ENCODE measurements at places on chromosomes 1 and 21. TPM values are rescaled to one million over a fixed set of nuclear protein-coding genes. Genes with fewer than 3 reads are reported as not detected.
A peak's percentile ranks its signal among the peaks of the same experiment; 100 is the strongest.

DNA sequence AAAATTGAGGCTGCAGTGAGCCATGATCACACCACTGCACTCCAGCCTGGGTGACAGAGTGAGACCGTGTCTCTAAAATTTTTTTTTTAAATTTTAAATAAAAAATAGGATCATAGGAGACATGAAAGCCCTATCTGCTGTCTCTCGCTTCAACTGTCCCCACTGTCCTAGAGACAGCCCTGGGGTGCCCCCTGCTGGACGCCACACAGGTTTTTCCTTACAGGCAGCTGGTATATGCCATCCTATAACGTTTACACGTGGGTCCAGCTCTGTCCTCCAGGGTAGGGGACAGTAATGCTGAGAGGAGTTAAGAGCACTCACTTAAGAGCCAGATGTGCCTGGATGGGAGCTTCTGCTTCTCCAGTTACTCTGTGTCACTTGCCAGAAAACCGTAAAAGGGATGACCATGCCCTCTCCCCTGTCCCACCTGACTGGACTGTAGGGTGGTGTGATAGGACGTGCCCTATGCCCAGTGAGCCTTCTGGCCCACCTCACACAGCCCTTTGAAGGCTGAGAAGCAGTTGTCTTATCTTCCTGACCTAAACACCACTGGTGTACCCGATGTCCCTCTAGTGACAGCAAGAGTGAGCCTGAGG is 8.5 kb downstream of the FBXO2 start:
- peak; percentile 66 for DNase-seq

GRCh38 chr1:60575326-60575977 is 501.9 kb upstream of the C1orf87 start:
- DNase-seq: no peak

- DNase-seq: no peak
Measured at GRCh38 chr1:81671038-81671437, 129.7 kb upstream of the ADGRL2 start.

DNA sequence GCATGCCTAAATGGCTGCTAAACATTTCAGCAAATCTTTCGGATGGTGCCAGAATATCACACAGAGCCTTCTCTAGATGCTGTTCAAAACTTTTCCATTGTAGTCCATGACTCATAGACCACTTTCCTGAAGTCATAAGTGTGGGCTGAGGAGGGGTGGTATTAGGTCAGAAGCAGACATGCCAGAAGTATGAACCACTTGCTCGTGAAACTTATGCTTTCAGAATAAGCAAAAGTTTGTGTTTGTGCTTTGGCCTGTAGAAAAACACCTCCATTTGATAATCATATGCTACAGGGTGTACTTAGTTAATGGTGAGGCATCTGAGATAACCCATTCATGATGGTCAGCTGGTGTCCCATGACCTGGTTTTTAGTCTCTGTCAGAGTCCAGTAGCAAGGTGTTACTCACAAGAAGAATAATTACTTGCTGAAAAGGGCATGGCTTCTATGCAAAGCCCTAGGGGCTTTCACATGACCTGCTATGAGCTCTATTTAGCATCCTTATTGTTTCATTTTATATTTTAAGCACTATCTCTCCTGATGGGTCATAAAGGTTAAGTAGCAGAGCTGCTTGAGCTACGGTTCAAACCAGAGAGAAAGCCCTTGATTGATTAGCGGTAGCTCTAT is 183.1 kb upstream of the IVNS1ABP start:
- DNase-seq: no peak

GRCh38 chr21:46154955-46155513 is 345 bp downstream of the FTCD start:
- DNase-seq: no peak

DNA sequence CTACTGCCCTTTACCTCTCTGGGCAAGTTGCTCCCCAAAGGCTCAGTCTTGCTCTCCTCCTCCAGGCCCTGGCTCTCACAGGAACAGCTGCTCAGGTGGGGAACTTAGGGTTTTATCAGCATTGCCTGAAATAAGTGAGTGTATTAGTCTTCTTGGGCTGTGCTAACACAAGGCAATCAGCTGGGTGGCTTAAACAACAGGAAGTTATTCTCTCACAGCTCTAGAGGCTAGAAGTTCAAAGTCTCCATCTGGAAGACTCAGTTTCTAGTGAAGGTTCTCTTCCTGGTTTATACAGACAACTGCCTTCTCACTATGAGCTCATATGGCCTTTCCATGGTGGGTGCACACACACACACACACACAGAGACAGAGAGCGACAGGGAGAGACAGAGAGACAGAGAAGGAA is 2.8 kb upstream of the CD1C start:
- DNase-seq: no peak

- DNase-seq: peak; percentile 57
Measured at GRCh38 chr21:43864313-43864961, 586 bp upstream of the AGPAT3 start.

GRCh38 chr1:15706751-15707150 is 22.6 kb downstream of the PLEKHM2 start:
- no peak for DNase-seq

GRCh38 chr1:41666981-41667631 is 182.6 kb upstream of the EDN2 start:
- peak; percentile 44 for DNase-seq

Gene KCNQ4
- 0.27 TPM for total RNA-seq

Gene UTS2
- total RNA-seq: 5.9 TPM

Data from activated B cell treated with CpG ODN at 0.5 μM for 24 hours (primary cell).